GM12891 (cell line): ENCODE measurements at places on chromosomes 6 and 20.

- no peak for DNase-seq
Observed at GRCh38 chr6:137761072-137761471, 106.0 kb upstream of the TNFAIP3 start.

GRCh38 chr6:28407401-28407800 lies 7.9 kb upstream of the ZSCAN12 start:
- DNase-seq: no peak

DNA sequence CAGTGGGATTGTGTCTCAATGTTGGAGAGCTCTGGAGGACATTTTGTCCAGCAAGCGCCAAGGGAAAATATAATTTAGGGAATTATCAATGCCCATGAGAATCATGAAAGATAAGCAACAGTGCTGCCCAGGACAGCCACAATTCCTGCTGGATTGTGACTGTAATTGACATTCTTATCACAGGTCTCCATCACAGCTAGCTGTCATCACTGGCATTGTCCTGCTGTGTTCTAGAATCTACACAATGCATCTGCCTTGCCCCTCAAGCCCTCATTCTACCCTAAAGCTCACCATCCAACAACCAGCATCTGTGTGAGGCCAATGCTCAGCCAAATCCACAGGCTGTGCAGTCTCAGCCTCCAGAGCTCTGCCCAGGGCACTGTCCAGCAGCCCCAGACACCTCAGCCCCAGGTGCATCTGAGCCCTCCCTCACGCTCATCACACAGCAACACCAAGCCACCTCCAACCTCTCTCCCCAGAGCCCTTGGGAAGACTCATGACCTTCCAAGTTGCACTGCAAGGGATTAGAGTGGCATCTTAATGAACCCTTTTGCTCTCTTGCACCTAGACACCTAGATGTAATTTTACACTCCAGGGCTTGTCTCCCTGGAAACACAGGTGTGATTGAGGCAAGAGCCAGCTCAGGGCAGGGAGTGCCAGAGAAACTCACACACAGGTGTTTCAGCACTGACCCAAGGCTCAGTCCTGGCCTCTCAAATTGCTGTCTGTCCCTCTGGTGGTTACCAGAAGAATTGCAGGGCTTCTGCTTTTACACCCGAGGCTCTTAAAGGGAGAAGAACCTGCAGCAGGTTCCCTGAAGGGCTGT lies 85.2 kb upstream of the PHACTR3 start:
- DNase-seq: peak; percentile 66

- no peak for DNase-seq
Observed at GRCh38 chr6:108167449-108168089, 1.7 kb downstream of the NR2E1 start.

- no peak for DNase-seq
Observed at GRCh38 chr6:44925100-44925739, 402.9 kb upstream of the RUNX2 start.

- no peak for DNase-seq
Observed at GRCh38 chr6:76518443-76518842, 446.0 kb upstream of the IMPG1 start.

- DNase-seq: no peak
Observed at GRCh38 chr20:32132911-32133549, 23.5 kb downstream of the TM9SF4 start.

GRCh38 chr6:166853371-166854325 lies 102.7 kb downstream of the RNASET2 start:
- no peak for DNase-seq

GRCh38 chr20:36303020-36303595 lies 3.0 kb upstream of the DLGAP4 start:
- DNase-seq: no peak

DNA sequence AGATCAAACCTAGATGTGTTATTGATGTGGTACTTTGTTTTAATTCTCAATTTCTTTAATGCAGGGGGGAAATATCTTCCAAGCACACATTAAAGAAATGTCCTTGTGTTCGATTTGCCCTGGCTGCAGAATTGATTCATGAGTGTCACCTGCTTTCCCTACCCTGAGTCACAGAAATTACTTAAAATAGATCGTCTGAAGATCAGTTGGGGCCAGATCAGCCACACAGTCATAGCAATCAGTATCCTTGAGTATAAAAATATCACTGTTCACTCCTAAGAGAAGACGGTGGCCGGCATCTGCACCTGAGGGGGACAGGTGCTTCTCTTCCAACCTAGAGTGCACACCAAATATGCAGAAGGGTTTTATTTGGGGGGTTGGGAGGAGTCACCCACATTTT lies 115.2 kb upstream of the RIN2 start:
- no peak for DNase-seq

DNA sequence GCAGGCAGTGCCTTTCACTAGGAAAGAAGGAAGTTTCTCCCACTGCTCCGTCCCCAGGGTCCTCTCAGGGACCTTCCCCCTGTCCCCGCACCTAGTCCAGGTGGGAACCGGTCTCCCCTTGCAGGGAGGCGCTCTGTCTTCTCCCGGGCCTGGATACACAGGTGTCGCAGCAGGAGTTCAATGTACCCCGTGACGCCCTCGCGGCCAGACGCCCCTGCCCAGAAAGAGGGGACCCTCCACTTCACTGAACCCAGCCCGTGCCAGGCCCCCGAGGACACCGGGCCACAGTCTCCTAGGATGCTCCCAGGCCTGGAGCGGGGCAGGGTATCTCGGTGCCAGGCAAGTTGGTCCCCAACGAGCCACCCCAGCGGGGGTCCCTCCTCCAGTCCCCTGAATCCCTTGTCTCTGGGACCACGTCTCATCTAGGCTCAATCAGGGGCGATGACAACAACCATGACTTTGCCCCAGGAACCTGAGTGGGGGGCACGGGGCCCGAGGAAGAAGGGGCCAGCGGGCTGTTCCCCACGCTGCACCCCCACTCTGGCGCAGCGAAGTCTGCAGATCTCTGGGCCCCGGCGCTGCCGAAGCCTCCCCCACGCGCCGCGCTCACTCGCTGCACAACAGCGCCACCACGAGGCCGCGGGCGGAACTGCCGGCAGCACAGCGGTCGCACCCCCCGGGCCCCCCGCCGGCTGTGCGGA lies 103.0 kb downstream of the EDN3 start:
- DNase-seq: peak; percentile 75
